HT-29 (cell line): ENCODE measurements at places on chromosomes 5 and 9.
A peak's percentile ranks its signal among the peaks of the same experiment; 100 is the strongest.

DNA sequence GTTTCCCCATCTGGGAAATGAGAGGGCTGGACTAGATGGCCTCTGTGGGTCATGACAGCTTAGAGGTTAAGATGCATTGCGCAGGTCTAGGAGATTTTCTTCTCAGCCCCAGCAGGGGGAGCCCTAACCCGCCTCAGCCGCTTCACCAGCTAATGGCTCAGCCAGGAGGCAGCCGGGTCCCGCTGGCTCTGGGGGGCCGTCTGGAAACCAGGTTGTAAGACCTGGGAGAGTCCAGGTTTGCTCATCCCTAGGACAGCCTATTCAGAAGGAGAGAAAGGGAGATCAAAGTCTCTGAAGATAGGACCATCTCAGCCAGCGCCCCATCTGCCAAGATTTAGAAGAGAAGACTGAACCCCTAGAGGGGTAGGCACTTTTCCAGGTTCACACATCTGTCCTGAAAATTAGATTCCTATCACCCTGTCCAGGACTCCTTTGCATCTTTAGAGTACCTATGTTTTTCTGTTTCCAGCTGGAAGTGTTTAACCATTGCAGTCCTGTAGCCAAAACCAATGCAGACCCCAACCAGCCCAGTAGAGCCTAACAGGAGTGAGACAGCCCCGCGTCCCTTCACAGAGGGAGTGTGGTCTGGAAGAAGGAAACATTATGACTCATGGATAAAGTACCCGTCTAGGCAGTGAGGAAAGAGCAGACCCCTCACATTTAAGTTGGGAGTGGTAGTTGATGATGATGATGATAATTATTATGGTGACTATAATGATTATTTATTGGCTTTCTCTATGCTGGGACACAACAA, 27.5 kb downstream of the SPARC start:
- DNase-seq: peak; percentile 72

GRCh38 chr5:157548513-157549282, 26.9 kb downstream of the ADAM19 start:
- no peak for DNase-seq

- no peak for DNase-seq
Observed at GRCh38 chr5:85268194-85268593, 883.5 kb upstream of the EDIL3 start.

DNA sequence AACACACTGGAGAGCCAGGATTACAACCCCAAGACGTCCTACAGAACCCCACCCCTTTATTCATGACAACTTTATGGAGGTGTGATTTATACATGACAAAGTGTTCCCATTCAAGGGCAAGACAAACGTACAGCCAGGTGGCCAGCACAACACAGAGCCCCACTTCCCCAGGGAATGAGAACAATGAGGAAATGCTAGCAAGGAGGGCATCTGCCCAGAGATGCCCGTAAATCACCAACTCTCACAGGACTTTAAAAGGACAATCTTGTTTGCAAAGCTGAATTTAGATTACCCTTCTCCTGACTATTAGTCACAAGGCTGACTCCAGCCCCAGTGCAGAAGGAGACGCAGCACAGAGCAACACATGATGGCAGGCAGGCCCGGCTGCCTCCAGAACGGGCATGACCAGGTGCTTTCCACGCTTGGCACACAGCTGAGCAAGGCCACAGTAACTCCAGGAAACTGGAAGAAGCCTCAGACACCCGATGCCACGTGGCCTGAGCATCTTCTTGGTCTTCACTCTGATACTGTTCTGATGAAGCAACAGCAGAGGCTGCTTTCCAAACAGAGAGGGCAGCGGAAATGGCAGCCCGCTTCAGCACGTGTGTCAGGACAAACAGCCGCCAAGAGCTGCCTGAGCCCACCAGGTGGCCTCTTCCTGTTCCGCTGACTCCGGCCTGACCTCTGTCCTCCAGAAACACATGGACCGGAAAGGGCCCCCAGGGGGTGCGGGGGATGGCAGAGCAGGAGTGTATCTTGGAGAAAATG, 51.4 kb downstream of the ROR2 start:
- peak; percentile 3 for DNase-seq

DNA sequence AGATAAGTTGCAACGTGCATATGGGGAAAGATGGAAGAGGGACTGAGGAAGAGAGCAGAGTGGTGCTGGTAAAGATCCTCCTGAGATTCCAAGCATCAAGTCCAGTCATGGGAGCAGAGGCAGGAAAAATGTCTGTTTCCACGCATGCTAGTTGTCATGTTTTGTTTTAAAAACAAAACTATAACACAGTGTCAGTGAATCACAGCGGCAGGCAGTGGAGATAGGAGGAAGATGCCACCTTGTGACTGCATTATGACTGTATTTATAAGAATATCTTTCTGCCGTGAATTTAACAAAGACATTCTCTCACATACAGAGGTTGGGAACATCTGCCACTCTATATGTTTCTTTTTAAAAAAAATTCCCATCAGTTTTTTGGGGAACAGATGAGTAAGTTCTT, 3.7 kb upstream of the SVEP1 start:
- no peak for DNase-seq

DNA sequence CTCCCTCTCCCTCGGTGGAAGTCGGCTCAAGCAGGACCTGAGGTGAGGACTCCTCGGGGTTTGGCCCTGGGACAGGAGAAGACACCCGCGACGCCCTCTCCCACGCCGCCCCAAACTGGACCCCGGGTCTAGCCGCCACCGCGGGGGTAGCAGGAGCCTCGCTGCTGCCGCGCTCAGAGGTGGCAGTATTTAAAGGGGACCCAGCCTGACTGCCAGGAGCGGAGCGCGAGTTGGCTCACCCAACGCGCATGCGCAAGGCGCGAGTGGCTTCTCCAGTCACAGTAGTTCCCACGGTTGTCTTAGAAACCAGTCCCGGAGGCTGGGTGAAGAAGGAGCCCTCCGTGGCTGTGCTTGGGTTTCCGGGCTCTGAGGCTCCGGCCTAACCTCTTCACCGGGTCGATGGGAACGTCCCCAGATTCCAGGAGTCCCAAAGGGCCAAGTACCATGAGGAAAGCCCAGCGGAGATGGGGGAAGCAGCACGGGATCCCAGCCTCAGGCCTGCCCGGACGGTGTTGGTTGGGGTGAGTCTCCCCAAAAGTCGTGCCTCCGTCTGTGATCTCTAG, 477.8 kb downstream of the SPATA31A7 start:
- DNase-seq: no peak

DNA sequence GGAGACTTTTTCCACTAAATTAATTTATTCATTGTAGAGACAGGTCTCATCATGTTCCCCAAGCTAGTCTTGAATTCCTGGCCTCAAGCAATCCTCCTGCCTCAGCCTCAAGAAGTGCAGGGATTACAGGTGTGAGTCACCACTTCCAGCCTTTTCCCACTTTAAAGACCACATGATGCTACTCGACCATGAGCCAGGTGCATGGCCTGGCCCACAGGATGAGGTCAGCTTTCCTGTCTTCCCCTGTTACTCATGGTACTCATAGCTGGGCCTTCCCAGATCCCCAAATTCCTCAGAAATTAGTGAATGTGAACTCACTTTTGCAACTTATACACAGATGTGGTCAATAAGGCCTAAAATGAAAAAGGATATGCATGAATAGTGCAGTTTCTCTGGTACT, 395.9 kb downstream of the SEMA5A start:
- DNase-seq: no peak

GRCh38 chr5:82314964-82315758, 37.0 kb upstream of the RPS23 start:
- no peak for DNase-seq

DNA sequence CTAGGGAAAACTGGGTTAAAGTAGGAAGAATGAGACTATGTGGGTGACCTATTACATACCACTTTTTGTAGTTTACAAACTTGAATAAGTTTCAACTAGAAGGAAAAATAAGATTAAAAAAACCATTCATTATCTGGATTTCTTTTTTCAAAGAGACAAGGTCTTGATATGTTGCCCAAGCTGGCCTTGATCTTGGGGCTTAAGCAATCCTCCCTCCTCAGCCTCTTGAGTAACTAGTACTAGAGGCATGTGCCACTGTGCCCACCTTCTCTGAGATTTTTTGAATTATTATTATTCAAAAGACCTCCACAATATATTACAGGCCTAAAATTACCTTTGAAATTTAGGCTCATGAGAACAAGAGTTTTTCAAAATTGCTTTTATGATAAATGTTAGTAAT, 63.2 kb downstream of the NR2F1-AS1 start:
- DNase-seq: no peak

DNA sequence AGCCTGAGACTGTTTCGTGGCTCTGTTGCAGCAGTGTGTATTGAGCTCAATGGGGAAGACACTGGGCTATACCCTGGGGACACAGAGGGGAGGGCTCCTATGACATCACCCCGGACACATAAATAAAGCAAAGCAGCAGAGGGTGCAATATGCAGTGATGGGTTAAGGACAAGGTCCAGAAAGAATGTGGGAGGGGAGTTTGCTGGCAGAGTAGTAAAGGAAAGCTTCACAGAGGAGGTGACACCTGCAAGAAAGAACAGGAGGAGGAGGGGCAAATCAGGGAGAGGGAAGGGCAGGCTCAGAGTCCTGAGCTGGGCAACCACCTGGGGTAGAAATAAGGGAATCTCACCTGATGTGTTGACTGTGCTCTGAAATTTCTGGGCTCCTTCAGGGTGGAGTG, 35.3 kb upstream of the CDKN2AIPNL start:
- DNase-seq: no peak

- DNase-seq: no peak
Observed at GRCh38 chr5:156189628-156190027, 137.3 kb upstream of the SGCD start.

DNA sequence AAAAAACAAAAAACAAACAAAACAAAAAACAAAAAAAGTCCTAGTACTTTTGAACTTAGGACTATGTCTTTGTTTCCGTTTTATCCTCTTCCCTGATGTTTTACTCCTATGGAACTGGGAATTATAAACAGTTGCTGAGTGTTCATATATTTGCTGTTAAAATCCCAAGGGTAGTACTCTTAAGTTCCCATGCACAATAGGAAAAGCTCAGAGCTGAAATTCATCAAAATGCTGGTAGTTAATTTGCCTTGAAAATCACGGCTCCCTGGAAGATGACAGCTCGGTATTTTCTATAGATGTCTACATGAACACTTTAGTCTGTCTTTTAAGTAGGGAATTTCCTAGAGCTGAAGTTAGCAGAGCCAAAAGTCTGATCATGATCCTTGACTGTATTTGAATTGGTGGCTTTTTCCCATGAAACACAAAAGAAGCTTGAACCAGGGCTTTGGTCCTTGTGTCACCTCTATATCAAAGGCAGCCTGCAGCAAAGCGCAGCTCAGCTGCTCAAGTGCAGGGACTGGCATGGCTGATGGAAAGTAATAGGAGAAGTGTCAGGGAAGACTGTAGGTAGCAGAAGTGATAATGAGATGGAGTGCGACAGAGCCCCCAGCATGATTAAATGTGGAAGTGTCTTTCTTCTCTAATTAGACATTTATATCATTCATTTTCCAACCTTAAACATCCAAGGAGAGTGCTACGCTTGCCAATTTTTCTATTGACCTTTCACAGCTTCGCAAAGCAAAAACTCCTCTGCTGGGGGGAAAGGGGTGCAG, 310.9 kb downstream of the TRIM36 start:
- no peak for DNase-seq

GRCh38 chr5:171623551-171624097, 162.0 kb upstream of the SMIM23 start:
- DNase-seq: no peak

GRCh38 chr5:78025540-78025939, 249.4 kb upstream of the TBCA start:
- no peak for DNase-seq

DNA sequence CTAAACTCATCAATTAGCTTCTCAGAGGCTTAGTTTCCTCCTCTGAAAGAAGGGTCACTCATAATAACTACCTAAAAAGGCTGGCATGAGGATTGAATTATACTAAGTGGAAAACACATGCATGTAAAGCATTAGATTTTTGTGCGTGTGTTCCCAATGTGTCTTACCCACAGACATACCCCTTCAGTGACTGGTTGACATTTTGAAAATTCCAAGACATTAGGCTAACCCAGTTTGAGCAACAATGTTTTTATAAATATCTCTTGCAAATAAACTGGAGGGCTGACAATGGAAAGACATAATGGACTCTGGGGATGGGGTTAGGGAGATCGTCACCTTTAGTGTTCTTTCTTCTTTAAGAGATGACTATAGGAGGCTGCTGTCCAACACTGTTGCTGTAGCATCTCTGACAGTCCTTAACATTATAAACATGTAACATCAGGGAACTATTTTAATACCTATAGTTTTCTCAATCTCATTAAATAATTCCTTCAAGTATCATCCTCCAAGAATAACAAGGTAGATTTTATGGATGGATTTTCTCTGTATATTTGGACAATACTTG, 24.3 kb downstream of the HMHB1 start:
- DNase-seq: no peak

- no peak for DNase-seq
Observed at GRCh38 chr9:116058421-116058820, 95.2 kb upstream of the PAPPA start.

DNA sequence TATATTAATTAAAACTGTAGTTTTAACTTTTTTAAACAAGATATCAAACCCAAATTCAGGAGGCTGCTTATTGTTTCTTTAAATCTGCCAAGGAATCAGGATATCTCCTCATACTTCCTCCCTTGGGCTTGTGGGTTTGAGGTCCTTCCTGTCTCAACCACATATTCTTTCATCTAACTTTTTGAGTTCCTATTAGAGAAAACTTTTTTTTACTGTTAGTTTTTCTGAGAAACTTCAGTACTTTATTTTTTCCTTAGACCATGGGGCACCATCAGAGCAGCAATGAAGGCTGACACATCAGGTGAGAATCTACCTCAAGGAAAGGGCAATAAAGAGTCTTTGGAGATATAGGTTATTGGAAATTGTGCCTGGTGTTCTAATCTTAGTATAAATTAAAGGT, 56.7 kb downstream of the TSSK1B start:
- no peak for DNase-seq

- DNase-seq: no peak
Observed at GRCh38 chr5:32511776-32512374, 67.3 kb upstream of the ZFR start.

- peak; percentile 17 for DNase-seq
Observed at GRCh38 chr5:69046375-69046957, 47.3 kb upstream of the SLC30A5 start.

- DNase-seq: no peak
Observed at GRCh38 chr9:106717686-106718085, 145.3 kb upstream of the ZNF462 start.

DNA sequence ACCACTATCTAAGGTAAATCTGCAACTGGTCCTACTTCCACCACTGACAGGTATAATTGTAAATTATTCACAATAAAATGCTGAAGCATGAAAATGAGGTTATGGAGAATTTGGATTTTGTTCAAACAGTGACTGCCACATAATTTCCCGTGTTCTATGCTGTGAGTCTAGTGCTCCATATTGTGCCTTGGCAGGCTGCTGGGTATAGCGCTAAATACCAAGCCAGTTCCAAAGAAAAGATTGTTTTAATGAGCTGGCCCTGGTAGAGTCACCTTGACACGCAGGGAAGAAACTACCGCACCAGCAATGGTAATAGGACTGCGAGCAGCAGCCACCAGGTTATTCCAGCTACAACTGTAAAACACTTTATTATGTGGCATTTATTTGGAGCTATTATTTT, 30.4 kb downstream of the PSMB7 start:
- DNase-seq: no peak
